Esophagus squamous epithelium (tissue), 5 donors: ENCODE measurements at places on chromosomes 2 and 18.

DNA sequence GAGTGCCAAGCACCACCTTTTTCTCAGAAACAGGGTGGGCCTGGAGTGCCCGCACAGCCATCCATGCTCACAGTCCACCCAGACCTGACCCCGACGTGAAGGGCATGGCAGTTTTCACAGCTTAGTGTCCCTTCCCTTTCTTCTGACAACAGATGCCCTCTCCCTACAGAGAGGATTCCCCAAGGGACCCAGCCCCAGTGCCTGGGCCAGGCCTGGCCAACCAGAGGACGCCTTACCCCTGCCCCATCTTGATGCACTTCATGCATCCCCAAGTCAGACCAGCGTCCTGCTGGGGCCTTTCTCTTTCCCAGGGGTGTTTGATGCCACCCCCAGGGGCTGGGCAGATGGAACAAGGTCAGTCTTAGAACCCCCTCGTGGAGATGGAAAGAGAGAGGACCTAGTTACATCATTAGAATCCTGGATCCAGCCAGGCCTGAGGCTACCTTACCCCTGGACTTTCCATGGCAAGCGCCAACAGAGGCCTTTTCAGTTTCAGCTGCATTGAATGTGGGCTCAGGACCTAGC, 3.8 kb downstream of the ANKMY1 start:
- DNase-seq = no peak

DNA sequence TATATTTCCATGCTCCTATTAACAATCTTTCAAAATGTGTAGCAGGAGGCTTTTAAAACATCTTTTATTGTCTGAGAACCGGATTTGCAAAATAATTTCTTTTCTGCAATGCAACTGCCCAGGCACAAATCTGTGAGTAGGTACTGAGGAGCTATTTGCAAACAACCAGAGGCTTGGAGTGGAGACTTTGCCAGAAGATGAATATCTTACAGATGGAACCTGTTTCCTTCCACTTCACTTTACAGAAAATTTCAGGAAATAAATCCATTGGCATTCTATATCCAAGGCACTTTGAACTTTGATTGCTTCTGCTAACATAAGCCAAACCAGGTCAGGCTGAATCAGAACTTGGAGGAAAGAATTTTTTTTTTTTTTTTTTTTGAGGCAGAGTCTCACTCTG, 237.4 kb upstream of the REV1 start:
- no peak for DNase-seq

DNA sequence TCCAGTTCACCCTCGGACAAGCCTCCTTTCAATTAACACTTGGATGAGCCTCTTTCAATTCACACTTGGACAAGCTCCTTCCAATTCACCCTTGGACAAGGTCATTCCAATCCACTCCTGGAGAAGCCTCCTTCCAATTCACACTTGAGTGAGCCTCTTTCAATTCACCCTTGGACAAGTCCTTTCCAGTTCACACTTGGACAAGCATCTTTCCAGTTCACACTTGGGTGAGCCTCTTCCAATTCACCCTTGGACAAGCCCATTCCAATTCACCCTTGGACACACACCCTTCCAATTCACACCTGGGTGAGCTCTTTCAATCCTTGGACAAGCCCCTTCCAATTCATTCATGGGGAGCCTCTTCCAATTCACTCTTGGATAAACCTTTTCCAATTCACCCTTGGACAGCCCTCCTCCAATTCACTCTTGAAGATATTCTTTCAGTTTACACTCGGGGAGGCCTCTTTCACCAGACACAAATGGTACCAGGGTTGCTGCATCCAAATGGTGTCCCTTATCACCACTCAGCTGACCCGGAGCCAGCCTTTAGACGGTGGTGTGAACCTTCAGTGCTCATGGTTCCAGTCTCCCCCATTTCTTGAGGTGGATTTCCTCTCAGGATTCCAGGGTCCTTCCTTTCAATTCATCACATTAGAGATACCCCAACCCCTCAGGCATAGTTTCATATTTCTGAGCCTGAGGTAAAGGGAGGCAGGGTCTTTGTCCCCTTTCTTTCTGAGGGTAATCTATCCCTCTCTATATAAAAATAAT, 183.6 kb downstream of the SH3BP4 start:
- DNase-seq = no peak

DNA sequence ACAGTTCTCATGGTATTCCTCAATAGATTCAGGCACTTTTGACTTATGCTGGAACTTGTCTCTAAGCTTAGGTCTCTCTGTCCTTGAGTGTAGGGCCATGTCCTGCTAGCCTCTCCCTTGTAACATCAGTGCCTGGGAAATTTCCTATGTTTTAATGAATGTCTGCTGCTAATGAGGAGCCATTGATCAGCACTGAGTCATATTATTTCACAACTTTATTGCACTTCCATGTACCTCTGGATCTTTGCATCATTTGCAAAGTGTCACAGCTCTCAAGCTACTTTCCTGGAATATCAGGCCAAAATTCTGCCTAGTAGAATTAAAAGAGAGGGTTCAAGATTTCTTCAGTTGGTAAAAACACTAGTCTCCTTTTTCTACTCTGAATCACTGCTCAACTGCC, 102.5 kb downstream of the GAREM1 start:
- DNase-seq = no peak

GRCh38 chr2:1931003-1931914, 186.9 kb upstream of the PXDN start:
- DNase-seq = no peak
